Astrocyte (in vitro differentiated cells and primary cell): ENCODE measurements at places on chromosomes 4 and X.

- no peak for DNase-seq
Measured at GRCh38 chr4:175806727-175807126, 5.3 kb downstream of the GPM6A start.

DNA sequence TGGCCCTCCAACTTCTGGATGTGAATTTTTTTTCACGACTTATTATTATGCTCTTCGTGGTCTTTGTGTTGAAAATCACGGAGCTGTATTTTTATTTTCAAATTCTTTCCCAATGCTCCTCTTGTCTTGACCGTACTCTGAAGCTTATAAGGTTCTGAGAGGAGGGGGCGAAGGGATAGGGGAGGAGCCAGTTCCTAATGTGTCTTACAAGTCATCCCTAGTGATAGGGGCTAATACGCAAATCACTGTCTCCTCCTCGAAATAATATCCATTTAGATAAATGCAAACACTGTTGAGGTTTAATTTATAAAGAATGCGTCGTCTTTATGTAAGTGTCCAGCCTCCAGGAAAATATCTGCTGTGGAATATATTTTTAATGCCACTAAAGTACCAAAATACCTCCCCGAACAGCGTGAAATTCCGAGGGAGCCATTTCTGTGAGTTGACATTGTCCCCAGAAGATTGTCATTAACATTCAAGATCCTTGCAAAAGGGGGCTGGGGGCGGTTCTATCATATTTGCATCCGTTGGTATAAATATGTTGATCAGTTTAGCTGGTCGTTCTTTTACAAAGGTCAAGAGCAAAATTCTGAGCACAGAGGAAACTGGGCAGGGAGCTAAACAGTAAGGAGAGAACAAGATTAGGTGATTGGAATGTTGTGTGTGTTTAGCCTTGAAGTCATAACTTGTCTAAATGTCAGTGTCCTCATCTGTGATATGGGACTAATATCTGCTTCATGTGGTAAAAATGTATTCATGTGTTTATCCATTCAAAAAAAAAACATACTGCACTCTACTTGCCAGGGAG, 3.7 kb upstream of the FAT1 start:
- peak; percentile 36 for DNase-seq

GRCh38 chrX:21606002-21606401, 52.1 kb downstream of the KLHL34 start:
- DNase-seq: no peak

DNA sequence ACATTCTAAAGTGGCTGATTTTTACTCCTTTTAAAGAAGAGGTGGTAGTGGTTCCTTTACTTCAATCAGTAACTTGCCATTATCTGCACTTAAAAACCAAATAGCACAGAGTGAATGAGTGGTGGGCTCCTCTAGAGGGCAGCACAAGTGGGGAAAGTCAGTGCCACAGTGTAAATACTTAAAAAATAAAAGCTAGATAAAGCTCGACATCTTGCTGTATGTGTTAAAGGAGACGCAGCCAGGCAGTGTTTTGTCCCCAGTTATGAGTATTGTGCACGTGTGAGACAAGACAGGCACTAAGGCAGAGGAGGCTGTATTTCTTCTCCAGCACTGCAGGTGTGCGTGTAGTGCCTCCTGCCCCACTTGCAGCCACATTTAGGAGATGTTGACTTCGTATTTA, 24.6 kb downstream of the NAP1L5 start:
- no peak for DNase-seq

DNA sequence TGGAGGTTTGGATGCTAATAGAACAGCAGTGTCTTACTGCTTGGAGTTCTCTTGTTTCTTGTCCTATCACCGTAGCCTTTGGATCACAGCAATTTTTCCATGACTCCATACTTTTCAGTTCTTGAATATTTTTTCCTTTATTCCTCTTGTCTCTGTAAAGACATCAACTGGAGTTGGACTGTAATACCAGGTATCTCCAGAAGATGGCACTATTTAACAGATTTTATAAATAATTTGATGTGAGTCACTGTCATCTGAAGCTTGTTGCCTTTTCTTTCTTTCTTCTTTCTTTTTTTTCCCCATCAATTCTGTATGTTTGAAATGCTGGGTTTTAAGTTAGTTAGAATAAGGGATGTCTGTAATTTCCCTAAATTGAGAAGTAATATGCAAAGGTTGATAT, 24.1 kb downstream of the HPRT1 start:
- peak; percentile 20 for DNase-seq

DNA sequence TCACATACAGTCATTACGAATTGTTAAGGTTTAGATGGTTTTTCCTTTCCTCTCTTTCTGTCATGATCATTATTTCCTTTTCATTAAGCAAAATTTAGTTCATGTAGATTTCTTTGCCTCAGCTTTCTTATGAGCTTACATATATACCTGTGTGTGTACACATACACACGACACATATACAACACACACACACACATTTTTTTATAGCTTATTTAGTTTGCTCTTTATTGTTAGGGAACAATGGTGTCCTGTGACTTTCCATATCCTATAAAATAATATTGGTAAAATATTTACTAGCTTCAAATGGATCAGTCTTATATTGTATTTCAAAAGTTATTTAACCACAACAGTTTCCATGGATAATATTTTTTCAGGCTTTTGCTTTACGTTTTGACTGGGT, 840.7 kb downstream of the PCDH18 start:
- DNase-seq: no peak
